ENCODE measurements at places on chromosomes 12 and 14. TPM values are rescaled to one million over a fixed set of nuclear protein-coding genes. Genes with fewer than 3 reads are reported as not detected.

MYH6 gene
- total RNA-seq = not detected

CLEC7A gene
- not detected for total RNA-seq

LUM gene
- total RNA-seq = 252 TPM

HNRNPA1 gene
- total RNA-seq = 412 TPM
